ENCODE measurements at places on chromosomes 2 and 18.

- no peak for DNase-seq
Measured at GRCh38 chr2:167048829-167049228, 160.5 kb downstream of the XIRP2 start.

GRCh38 chr2:45754131-45755010, 102.9 kb downstream of the PRKCE start:
- DNase-seq, result peak; percentile 73

GRCh38 chr18:73827801-73828200, 319.8 kb downstream of the FBXO15 start:
- DNase-seq, result no peak

- DNase-seq, result no peak
Measured at GRCh38 chr2:75303227-75303626, 103.9 kb upstream of the TACR1 start.

- DNase-seq, result no peak
Measured at GRCh38 chr18:78619854-78620253, 359.8 kb upstream of the SALL3 start.

DNA sequence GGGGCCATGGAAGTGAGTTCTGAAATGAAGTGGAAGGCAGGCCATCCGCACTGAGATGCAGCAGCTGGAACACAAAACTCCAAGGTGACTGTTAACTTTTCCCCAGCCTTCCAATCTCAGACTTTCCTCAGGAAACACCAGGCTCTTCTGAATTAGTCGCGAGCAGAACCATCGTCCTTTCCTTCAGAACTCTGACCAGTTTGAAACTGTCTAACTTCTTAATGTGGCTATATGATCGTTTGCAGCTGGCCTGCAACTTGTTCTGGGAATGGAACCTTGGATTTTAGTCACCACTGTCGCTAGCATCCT, 620 bp upstream of the RPL37A start:
- no peak for DNase-seq

DNA sequence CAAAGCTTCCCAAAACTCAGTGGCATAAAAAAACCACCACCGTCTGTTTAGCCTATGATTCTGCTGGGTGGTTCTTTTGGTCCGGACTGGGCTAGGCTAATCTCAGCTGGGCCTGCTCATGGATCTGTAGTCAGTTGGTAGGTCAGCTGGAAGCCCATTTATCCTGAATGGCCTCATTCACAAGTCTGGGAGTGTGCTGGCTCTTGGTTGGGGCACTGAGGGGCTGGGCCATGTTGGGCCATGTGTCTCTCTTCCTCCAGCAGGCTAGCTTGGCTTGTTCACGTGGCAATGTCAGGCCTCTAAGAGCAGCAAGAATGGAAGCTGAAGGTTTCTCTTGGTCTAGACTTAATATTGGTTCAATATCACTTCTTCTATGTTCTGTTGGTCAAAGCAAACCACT, 95.7 kb upstream of the HS6ST1 start:
- no peak for DNase-seq

GRCh38 chr2:9330612-9331270, 92.6 kb downstream of the ITGB1BP1 start:
- DNase-seq, result no peak

DNA sequence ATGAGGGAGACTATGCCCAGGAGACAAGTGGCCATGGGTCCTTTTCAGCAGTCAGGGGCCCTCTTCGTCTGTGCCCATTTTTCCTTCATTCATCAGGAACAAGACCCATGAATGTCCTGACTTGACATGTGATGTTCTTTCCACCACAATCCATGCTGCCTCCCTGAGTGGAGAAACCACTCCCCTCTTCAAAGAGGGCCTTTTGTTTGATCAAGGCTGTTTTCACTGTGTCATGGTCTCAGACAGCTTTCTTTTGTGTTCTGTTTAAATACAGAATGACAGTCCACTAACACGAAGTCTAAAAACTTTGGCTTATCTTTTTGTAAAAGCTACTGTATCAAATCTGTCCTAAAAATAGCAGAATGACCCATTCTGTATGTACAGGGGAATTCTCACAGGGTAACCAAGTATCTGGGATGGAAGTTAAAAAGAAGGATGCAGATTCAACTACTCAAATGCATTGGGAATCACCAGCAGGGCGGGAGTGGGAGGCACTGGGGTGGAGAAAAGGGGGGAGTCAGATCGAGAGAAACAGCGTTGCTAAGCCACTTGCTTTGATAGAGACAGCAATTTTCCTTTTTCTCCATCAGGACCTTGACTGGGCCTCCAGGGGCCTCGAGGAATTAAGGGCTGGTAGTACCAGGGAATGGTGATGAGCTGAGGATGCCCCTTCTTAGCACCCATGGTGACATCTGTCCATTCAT, 13.9 kb downstream of the LRP2 start:
- DNase-seq, result no peak

DNA sequence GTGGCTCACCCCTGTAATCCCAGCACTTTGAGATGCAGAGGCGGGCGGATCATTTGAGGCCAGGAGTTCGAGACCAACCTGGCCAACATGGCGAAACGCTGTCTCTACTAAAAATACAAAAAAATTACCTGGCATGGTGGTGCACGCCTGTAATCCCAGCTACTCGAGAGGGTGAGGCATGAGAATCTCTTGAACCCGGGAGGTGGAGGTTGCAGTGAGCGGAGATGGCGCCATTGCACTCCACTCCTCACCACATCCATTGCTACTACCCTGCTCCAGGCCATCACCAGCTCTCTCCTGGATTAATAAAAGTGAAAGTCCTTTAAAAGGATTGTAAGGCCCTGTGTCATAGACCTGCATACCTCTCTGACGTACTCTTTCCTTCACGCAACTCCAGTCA, 1.2 kb downstream of the RMP24 start:
- DNase-seq, result no peak

GRCh38 chr2:168158586-168158985, 88.8 kb downstream of the STK39 start:
- DNase-seq, result no peak

- DNase-seq, result no peak
Measured at GRCh38 chr2:95079199-95079683, 42.4 kb downstream of the MRPS5 start.

GRCh38 chr2:226411205-226411604, 388.4 kb downstream of the IRS1 start:
- DNase-seq, result no peak

GRCh38 chr18:67509741-67510391, 6.7 kb downstream of the DSEL start:
- DNase-seq, result no peak

GRCh38 chr2:118672571-118673158, 174.8 kb downstream of the EN1 start:
- DNase-seq, result no peak

DNA sequence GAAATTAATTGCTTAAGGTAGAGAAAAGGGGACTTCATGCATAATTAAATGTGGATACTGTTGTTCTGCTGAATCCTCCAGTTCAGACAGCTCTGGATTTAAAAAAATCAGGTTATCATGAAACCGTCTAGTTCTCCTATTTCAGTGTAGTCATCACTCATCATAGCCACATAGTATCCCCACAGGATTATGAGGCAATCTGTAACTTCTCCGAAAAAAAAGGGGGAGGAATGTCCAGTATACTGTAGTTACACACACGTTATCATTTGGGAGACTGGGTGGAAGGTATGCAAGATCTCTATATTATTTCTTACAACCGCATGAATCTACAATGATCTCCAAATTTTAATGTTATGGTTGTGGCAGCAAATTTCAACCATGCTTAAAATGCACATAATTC, 114.0 kb downstream of the HIBCH start:
- no peak for DNase-seq

- no peak for DNase-seq
Measured at GRCh38 chr2:226773291-226773690, 26.3 kb downstream of the IRS1 start.

DNA sequence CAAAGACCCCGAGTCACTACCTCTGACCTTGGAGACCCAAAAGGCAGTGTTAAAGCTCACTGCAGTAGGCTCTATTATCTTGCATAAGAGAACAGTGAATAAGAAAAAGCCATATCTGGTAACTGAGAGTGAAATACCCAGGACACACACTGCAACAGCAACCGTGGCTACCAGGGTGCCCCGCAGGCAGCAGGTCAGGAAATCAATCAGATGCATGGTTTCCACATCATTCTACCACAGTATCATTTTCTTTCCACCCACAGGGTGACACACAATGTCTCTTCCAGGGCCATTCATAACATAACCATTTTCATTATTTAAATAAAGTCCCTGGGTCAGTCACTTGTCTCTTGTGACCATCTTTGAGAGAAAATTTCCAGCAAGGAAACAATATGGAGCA, 131.3 kb downstream of the CCBE1 start:
- no peak for DNase-seq

DNA sequence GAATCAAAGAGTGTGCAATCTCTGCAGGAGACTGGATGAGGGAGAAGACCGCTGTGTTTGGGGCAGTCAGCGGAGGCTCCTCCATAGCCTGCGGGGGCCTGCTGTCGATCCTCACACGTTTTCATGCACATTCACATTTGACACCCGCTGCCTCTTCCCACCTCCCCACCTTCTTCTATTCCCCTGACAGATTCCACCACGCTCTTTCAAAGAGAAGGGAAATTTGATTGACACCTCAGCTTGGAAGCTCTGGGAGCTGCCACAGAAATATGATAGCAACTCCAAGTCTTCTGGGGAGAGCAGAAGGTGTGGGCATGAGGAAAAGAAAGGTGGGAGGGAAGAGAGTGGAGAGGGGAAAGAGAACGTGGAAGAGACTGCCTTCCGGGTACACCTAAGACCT, 87.5 kb downstream of the BOD1L2 start:
- no peak for DNase-seq

DNA sequence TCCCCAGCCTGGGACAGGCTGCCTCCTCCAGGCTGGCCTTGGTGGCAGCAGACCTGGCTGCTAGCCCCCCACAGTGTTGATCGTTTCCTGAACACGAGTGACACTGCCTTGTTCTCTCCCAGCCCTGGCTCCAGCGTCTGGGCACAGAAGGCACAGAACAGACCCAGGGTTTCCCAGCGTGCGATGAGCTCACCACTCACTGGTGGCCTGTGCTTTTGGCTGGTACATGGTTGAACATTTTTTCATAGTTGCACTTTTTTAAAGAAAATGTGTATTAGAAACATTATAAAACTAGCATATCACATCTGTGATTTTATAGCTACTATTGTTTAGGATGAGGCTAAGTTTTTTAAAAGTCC, 40.9 kb downstream of the SCTR start:
- DNase-seq, result no peak

- DNase-seq, result no peak
Measured at GRCh38 chr2:40725950-40726349, 274.1 kb upstream of the SLC8A1 start.

GRCh38 chr18:70448588-70448987, 159.7 kb downstream of the SOCS6 start:
- DNase-seq, result no peak

DNA sequence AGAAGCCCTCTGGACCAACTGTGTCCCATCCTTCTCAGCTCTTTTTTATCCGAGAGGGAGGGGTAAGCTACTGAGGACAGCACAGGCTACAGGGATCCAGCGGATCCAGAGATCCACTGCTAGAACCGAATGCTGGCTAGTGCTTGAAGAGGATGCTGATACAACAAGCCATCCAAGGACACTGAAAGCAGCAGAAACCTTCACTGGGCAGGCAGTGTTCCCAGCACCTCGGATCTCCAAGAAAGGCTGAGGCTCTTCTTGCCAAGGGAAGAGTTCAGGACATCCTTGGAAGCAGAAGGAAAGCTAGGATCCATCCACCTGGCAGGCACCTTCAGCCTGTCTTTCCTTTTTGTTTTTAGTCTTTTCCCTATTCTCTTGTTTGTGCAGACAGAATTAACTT, 13.2 kb upstream of the FHOD3 start:
- no peak for DNase-seq

- no peak for DNase-seq
Measured at GRCh38 chr2:73451263-73451972, 65.8 kb downstream of the ALMS1 start.

GRCh38 chr18:79951545-79952455, at the start of gene SLC66A2:
SLC66A2 (minus strand) TSS chr18:79951653; CDS start chr18:79950926, 727 bp downstream.
- peak; percentile 18 for DNase-seq

DNA sequence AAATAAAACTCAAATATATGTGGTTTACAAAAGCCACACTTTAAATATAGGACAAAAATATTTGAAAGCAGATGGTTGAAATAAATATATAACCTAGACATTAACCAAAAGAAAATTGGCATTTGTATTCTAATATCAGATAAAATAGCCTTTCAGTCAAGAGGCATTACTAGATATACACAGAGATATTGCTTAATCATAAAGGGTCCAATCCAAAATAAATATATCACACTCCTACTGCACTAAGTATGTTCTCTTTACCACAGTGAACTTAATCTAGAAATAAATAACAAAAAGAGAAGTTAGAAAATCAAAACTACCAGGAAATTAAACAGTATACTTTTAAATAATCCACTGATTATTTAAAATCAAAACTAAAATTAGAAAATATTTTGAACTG, 34.2 kb upstream of the KCNJ3 start:
- DNase-seq, result no peak

DNA sequence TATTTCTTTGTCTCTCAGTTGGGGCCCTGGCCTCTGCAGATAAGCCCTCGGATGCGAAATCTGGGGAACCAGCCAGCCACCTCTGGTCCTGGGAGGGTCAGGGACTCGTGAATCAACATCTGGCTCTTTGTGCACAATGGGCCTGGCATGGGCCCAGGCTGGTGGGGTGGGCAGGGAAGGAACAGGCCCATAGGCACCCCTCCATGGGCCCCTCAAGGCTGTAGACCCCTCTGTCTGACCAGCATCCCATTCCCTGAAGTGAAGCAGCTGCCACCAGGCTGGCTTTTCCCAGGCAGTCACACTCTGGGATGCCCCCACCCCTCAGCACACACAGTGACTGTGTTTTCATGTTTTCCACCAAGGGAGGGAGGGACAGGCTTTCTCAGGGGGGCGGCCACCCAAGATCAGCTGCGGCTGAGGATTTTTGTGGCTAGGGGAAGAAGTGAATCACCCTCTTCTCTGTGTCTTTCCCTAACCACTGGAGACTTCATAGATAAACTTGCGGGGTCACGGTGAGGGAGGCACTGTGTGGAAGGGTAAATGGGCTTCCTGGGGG, 166.0 kb downstream of the AGAP1 start:
- no peak for DNase-seq

GRCh38 chr2:53475321-53475720, 292.3 kb upstream of the CHAC2 start:
- no peak for DNase-seq

- DNase-seq, result no peak
Measured at GRCh38 chr2:9641641-9642040, 10.8 kb upstream of the YWHAQ start.

DNA sequence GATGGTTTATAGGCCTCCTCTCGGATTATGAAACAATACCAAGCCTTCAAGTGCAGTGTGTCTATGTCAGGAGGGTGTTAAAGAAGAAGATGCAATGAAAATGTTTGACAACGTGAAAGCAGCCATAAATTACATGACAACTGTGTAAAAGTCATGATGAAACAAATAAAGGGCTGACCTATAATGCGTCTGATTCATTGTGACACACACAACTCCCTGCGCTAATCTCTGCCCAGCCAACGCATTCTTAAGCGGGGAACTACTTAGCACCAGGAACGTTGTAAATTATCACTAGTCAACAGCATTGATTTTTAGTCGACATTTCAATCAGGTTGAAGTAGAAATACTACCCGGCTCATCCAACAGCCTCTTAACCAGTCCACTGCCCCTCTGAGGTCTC, 26.8 kb downstream of the BCL11A start:
- no peak for DNase-seq
